ENCODE measurements at places on chromosomes 3 and 15.

- no peak for DNase-seq
Observed at GRCh38 chr3:135216659-135217058, 421.6 kb downstream of the EPHB1 start.

- DNase-seq: no peak
Observed at GRCh38 chr3:136162322-136162721, 33.8 kb downstream of the MSL2 start.

- no peak for DNase-seq
Observed at GRCh38 chr3:105765308-105765639, 103.5 kb downstream of the CBLB start.

DNA sequence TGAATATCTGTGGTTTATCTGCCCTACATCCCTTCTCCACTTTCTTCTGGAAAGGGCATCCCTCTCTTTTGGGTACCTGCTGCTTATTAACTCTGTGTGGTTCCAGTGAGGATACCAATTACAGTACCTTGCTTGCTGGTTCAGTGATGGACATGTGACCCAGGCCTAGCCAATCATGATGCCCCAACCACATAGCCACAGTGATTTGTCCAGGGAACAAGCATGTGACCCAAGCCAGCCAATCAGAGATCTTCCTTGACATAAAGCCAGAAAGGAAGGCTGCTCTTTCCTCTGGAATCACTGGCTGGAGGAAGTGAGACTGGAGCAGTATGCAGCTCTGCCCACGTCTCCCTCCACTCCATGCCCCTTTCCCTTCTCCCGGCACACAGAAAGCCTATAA lies 10.9 kb upstream of the TMEM158 start:
- no peak for DNase-seq

- DNase-seq: no peak
Observed at GRCh38 chr3:186787642-186788481, 4.5 kb downstream of the EIF4A2 start.

GRCh38 chr15:39388118-39388517 lies 192.8 kb upstream of the THBS1 start:
- DNase-seq: no peak

GRCh38 chr15:90402767-90403166 lies 14.7 kb downstream of the IQGAP1 start:
- DNase-seq: peak; percentile 42

- DNase-seq: no peak
Observed at GRCh38 chr3:10198226-10198625, 33.5 kb downstream of the IRAK2 start.

DNA sequence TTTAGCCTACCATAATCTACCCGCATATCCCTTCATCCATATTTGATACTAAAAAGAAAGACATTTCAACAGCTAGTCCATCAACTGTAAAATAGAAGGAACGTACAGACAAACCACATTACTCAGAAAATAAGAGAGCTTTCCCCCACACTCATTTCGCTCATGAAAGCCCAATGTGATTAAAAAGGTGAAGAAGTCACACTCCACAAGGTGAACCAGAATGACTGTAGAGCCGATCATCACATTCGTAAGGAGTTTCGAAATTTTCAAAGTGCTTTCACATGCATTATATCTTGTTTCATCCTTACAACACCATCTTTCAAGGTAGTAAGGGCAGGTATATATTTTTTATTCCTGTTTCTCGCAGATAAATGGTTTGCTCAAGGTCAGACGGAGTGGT lies 225.3 kb downstream of the FOXP1 start:
- DNase-seq: no peak

DNA sequence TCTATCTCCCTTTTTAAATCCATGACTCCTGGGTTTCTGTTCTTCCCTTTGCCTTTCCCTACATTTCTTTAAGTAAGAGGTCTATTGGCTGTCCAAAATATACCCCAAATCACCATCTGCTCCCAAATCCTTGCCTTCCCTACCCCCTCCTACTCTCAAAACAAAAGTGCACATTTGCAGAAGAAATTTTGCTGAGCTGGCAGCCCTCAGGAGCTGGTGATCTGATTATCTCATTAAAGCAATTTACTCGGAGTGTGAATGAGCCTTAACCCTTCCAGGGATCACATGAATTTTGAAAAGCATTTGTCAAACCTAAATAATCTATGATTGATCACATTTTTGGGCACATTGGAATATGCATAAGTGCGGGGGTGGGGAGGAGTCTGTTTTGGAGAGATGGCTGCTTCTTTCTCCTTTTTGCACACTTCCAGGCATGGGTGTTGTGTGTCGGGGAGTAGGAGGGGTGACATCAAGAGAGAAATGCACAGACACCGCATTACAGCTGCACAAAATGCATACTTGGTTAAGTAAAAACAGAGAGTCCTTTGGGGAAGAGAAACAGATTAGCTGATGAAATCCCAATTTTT lies 892.6 kb downstream of the TUSC7 start:
- DNase-seq: no peak

Data from osteoblast (primary cell).